ENCODE measurements at places on chromosomes 2 and 18. TPM values are rescaled to one million over a fixed set of nuclear protein-coding genes. Genes with fewer than 3 reads are reported as not detected.

SPIRE1 gene
- 128 TPM for total RNA-seq

RGPD4 gene
- total RNA-seq, result not detected

ELOA2 gene
- total RNA-seq, result not detected

CFAP65 gene
- total RNA-seq, result 0.16 TPM

TGFA gene
- 14.2 TPM for total RNA-seq
